Brain (organoid and tissue), 16 donors: ENCODE measurements at places on chromosomes 2 and 18.

GRCh38 chr2:29844713-29845326 lies 76.6 kb downstream of the ALK start:
- DNase-seq, result no peak

DNA sequence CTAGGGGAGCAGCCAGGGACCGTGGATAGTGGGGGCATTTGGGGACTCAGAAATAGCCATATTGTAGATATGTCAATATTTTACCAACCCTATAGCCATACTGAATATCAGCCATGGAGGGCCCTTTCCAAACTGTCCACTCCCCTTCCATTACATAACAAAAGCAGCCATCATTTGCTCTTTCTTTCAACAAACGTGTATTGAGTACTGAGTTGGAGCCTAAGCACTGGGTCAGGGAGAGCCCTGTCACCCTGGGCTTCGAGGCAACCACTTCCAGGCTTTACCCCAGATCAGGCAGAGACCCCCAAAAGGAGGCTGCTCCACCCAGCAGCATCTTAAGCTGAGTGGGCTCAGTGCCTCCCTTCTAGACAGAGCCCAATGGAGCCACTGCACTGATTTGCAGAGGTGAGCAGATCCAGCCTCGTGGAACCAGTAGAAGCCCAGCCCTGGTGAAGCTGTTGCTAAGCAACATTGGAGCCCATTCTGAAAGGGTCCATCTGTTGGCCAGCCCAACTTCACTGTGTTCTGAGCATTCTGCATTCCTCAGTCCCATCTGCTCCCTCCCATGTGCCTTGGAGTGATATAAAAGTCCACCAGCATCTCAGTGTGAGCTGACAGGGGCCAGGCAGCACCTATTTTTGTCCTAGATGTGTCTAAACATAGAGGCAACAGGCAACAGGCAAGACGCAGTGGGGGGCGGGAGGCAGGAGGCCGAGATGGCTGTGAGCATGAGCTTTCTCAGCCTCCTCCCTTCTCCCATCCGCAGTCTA lies 112.1 kb downstream of the PLB1 start:
- DNase-seq, result peak; percentile 98

- DNase-seq, result peak; percentile 76
Observed at GRCh38 chr2:157837851-157838441, 38.2 kb downstream of the ACVR1 start.

GRCh38 chr2:114218383-114218782 lies 224.1 kb upstream of the DPP10 start:
- no peak for DNase-seq

DNA sequence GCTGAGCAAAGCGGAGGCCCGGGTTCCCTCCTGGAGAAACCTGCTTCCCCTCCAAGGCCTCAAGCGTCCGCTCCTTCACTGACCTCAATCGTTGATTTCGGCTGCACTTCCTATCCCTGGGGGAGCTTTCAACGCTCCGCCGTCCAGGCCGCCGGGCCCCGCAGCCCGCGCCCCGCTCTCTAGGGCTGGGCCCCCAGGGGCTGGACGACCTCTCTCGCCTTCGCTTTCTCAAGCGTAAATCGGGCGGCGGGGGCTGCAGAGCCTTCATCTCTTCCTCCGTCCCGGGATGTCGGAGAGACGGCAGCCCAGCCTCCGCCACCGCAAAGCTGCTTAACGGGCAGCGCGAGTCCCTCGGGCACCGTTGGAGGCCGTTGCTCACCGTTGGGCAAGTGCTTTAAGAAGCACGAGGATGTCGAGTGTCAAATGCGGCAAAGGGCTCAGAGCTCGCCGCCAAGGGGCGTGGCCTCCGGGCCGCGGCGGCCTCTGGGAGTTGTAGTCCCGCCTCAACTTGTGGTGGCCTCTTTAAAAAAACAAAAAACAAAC lies 8.5 kb downstream of the HES6 start:
- DNase-seq, result peak; percentile 88

DNA sequence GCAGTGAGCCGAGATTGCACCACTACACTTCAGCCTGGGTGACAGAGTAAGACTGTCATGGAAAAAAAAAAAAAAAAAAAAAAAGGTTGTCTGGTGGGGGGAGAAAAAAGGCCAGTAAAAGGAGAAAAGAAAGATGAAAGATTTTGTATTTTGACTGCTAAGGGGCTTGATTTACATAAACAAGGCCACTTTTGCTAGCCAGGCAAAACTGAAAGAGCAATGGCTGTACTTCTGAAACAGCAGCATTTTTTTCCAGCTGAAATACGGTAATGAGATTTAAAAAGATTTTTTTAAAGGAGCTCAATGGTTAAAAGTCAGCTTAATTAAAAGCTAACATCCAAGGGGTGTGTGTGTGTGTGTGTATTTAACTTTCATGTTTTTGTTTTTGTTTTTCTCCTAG lies 11.3 kb upstream of the OXER1 start:
- no peak for DNase-seq

- no peak for DNase-seq
Observed at GRCh38 chr2:230889911-230890601, 25.3 kb downstream of the ITM2C start.

- DNase-seq, result no peak
Observed at GRCh38 chr2:65072181-65072970, 16.2 kb downstream of the CEP68 start.

- no peak for DNase-seq
Observed at GRCh38 chr18:46262856-46263255, 158.7 kb downstream of the HAUS1 start.

DNA sequence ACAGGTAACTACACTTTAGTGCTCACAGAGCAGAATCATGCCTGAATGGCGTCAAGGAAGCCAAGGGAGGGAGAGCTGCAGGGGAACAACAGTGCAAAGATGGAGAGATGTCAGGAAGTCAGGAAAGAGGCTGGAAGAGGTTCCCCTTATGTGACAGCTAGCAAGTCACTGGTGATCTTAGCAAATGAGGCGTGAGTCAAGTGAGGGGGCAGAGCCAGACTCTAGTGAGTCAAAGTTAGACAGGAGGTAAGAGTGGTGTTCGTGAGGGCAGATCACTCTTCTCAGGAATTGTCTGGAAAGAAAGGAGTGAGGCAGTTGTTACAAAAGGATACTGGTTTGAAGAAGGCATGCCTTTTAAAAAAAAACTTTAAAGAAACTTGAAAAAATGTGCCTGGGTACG lies 87.1 kb downstream of the MEP1B start:
- DNase-seq, result no peak

DNA sequence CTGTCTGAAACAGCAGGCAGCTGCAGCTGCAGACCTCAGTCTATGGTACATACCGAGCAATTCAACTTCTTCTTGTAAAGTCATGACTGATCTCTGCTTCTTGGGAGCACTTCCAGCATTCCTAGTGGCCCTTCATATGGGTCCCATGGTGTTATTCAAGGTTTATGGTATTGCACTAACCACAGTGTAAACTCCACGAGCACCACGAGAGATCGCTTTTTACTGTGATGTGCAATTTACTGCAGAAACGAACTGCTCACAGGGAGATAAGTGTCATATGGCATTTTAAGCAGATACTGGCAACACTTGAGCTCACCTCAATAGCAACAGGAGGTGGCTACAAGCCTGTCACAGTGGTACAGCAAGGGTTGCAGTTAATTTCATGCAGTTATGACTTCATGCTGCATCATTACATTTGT lies 38.6 kb upstream of the SH3BP4 start:
- peak; percentile 32 for DNase-seq

GRCh38 chr2:87403893-87404175 lies 344.1 kb upstream of the PLGLB2 start:
- DNase-seq, result no peak

GRCh38 chr2:215878476-215879063 lies 134.8 kb downstream of the MREG start:
- DNase-seq, result no peak

DNA sequence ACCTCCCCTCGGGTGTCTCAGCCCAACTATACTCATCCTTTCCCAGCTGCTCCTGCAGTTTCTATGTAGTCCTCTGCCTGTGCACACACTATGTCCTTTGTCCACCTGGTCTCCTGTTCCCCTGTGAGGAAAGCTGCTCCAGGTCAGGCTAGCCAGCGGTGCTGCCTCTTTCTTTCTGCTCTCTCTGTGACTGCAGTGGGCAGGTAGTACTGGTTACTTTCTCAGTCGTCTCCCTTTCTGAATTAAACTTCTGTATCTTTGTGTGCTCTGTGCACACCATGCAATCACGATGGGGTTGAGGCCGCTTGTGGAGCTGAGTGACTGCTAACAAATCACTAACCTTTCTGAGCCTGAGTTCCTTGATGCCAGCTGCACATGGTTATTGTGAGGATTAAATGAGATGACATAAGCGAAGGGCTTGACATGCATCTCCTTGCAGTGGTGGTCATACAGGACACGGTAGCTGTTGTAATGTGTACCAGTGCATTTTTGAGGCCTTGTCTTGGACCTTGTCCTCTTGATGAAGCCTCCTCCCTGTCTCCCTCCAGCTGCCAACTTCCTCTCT lies 3.5 kb downstream of the FARP2 start:
- DNase-seq, result no peak

DNA sequence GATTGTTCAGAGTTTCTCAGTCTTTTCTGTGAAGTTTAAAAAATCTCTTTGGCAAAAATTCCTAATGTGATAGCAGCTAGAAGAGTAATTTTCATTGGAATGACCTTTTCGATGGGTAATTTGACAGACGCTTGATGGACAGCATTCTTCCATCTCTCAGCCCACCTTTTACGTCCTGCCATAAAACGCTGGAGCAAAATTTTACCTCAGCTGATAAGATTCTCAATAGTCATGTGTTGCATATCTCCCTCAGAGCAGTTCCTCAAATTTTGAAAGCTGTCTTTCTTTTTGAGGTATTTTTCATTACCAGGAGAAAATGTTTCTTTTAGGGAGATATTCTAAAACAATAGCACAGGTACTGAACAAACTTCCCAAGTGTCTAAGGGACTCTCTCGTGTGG lies 441.4 kb downstream of the PARD3B start:
- no peak for DNase-seq

DNA sequence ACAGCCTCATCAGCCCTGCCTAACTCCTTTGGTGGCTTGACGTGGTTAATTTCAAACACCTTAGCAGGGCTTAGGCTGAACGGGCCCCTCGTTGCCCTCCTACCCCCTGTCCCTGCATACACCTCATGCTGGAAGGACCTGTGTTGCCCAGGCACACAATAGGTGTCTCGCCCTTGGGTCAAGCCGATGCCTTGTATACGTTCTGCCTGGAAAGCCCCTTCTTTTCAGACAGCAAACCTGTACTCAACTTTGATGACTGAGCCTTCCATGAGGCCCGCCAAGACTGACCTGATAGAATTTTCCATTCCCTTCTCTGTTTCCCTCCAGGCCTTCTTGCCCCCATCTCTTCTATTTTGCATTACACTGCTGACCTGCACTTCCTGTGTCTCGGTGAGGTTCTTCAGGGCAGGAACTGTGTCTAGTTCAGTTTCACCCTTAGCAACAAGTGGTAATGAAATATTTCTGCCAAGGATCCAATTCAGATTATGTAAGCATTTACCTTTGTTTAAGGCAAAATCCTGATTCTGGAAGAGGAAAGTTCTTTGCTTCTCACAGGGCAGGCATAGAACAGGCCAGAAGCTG lies 7.9 kb downstream of the GREB1 start:
- no peak for DNase-seq

- peak; percentile 23 for DNase-seq
Observed at GRCh38 chr2:215917953-215918620, 95.3 kb downstream of the MREG start.

DNA sequence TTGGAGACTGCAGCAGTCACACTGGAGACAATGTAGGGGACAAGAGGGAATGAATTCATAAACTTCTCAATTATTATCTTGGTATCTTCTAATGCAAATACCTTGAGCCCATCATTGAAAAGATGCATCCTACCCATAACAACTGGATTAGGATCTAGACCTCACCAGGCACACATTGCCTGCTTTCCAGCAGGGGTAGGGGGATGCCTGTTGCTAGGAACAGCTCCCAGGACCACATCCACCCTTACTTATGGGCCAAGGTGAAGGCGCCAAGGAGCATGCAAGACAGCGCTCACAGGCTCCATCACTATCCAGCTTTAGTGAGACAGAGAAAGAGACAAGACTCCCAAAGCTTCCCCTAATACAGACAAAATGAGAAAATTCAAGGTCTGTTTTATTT lies 24.4 kb downstream of the KCTD1 start:
- no peak for DNase-seq

DNA sequence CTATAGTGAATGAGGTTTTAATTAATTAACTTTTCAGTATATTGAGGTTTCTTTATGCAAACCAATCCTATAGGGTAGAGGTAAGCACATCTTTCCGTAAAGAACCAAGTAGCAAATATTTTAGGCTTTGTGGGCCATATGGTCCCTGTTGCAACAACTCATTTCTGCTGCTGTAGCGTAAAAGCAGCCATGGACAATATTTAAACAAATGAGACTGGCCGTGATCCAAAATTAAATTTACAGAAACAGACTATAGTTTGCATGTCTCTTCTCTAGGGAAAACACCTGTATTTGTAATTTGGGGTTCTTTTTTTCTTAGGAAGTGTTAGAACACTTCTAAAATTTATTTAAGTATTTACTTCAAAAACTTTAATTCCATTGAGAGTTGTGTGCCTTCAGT lies 104.3 kb downstream of the KYNU start:
- no peak for DNase-seq

- DNase-seq, result no peak
Observed at GRCh38 chr2:181772334-181772733, 92.0 kb upstream of the NEUROD1 start.

DNA sequence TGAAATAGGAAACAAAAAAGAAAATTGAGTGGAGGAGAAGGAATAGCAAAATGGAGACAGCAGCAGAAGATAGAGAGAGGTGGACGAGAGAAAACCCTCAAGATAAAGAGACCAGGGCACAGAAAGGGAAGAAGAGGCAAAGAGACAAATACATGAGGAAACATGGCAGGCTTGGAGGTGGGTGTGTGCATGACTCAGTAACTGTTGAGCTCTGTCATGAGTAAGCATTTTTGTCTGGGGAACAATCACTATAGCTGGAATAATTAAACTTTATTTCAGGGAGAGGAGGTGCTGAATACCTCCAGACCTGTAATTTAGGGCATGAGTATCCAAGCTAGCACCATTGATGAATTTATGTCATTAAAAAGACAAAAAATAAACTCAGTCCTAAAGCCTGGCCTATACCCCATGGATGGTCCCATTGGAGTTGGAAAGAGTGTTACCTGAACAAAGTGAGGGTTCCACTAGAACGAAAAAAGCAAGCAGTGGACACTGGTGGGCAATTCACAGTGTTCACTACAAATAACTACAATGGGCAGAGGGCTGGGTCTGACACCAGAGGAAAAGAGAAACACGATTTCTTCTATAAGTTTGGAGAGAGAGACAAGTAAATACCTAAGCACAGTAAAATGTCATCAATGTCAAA lies 145.5 kb downstream of the ADCYAP1 start:
- no peak for DNase-seq
